Cerebellar cortex (tissue), 1 donor: ENCODE measurements at places on chromosomes 12 and 14.
A peak's percentile ranks its signal among the peaks of the same experiment; 100 is the strongest.

GRCh38 chr12:24246934-24247333, 297.5 kb upstream of the SOX5 start:
- DNase-seq: no peak

DNA sequence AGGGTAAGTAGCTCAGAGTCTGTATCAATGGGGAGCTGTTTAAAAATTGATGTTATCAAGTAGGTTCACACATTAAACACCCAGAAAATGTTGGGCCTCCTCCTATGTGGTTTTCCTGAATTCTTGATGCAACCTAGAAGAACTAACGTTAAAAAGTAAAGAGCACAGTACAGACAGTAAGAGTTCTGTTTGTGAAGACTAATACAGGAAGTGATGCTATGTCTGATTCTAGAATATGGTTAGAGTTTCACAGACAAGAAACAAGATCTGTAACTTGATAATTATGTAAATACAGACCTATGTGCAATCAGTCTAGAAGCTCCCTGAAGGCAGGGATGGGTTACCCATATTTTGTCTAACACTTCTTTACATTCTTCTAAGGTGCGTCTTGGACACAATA, 214.9 kb upstream of the BTG1 start:
- DNase-seq: no peak

GRCh38 chr14:20580242-20580641, 7.6 kb downstream of the RNASE11 start:
- no peak for DNase-seq

GRCh38 chr12:75979181-75979580, 52.4 kb downstream of the PHLDA1 start:
- DNase-seq: no peak

- DNase-seq: no peak
Measured at GRCh38 chr12:101779626-101780025, 40.4 kb upstream of the SYCP3 start.

DNA sequence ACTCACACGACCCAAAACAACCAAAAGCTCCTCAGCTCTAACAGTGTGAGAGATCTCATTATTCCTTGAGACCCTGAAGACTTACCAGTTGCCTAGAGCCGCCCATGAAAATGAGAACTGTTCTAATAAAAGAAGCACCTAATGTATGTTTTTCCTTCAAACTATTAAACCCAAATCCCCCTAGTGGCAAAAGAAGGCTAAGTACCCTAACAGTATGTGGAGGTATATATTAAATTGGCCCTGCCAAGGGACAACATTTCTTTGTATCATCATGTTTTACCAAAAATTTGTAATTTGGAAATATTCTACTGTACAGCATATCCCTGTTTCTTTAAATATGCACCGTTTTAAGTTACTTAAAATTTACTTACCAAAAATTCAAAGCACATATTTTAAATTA, 38.0 kb upstream of the PPFIA2 start:
- DNase-seq: peak; percentile 16

DNA sequence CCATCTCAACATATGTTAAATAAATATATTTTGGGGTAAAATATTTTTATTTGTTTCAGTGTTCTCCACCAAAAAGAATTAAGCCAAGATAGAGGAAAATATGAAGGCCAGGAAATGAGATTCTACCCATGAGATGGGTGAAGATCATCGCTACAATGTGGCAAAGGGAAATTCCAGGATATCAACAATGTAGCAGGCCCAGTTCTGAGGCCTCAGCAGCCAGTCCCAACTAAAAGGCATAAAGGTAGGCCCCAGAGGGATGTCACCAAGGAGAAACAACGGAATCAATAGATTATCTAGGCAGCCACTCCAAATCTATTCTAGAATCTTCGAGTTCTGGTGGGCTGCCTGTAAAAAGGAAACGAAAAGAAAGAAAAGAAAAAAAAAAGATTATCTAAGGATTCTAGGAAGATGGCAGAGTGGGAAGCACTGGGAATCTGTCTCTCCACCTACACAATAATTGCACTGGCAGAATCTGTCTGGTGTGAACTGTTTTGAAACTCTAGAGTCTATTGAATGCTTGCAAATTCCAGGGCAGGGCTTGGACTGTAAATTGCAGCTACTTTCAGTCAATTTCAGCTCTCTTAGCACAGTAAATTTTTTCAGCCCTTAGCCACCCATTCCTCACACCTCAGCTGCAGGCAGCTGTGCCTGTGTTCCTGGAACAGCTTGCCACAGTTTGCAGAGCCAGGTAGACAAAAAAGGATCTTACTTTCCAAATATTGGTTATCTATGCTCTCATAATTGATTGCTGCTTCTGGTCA, 33.1 kb upstream of the MMP19 start:
- DNase-seq: no peak

DNA sequence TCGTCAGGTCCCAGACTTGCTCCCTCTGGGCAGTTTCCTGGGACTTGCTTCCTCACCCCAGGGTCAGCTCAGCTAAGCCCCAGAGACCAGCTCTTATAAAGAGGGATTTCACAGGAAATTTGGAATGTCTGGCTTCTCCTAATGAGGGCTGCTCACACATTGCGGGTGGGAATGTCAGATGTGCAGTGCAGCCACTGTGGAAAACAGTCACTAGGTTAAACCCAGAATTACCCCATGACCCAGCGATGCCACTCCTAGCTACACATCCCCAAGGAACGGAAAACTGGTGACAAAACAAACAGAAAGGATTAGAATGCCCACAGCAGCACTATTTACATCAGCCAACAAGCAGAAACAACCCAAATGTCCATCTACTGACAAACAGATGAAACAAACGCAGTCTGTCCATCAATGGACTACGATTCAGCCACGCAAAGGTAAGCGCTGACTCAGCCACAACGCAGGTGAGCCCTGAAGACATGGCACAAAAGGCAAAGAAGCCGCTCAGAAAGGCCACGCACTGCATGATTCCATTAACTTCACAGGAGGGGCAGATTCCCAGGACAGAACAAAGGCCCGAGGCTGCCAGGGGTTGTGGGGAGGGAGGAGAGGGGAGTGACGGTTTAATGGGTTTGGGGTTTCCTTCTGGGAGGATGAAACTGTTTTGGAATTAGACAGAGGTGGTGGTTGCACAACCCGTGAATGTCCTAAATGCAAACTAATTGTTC, 63.0 kb downstream of the NCOR2 start:
- no peak for DNase-seq

DNA sequence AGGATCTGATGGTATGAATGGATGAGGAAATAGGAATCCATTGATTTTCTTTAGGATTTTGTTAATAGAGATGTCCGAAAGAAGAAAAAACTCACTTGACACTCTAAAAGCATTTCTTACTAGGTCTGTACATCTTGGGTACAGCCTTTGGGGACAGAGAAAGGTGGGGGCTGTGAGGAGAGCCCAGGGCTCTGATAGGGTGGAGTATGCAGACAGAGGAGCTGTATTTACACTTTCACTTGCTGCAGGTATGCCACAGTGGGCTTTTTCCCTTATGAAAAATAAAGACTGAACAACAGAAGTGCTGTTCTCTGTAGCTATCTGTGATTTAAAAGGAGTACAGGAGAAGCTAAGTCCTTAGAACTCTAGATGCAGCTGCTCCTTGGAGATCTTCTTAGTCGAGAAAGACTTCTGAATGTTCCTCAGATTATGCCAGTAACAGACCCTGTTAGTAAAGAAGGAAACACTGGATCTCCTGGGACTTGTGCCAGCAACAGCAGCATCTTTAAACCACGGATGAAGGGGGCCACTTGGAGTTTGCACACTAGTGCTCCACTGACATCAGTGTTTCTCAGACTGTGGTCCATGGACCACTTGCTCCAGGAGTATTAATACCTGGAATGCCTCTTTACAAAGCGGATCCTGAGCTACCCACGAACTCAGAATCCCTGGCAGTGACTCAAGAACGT, 19.4 kb upstream of the RTRAF start:
- DNase-seq: no peak

- no peak for DNase-seq
Measured at GRCh38 chr14:33811721-33812120, 139.2 kb downstream of the EGLN3 start.

DNA sequence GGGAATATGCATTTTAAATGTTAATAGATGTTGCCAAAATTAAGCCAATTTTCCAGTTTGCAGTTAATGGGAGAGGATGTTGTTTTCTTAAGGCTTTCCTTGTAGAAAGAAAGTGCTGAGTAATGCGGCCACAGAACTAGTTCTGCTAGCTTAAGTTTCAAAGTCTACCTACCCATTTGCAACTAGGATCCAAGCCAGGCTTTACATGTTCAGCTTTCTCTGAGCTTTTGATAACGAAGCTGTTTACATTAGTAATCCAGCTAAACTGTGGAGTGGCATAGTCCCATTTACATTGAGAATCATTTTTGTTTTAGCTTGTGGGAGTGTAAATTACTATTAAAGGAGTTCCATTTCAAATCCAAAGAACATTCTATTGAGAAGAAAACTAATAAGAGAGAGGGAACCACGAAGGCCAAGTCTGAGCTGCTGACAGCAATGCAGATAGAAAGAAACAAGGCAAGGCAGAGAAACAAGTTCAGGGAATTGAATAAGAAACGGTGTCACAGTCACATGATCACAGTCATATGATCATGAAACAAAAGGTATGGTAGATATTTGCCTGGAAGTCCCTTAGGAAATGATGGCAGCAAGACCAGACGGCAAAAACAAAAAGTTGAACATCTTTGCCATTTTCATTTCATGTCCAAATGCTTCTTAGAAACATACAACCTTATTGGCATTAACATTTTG, 274.9 kb downstream of the PAWR start:
- DNase-seq: no peak

DNA sequence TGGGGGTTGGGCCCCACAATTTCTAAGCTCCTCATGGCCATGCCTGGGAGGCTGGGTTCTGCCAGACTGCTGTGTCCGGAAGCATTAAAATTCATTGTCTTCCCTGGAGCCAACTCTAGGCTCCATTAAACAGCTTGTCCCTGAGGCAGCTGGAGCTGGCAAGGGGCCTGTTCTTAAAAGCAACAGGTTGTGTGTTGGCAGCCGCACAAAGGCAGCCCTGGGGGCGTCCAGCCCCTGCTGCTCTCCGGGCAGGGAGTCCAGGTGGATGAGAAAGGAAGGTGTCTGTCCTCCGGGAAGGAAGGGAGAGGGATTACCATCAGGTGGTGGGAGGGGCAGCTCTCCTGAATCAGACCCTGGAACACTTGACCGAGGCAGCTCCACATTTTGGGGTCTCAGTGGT, 98.9 kb downstream of the CHST11 start:
- no peak for DNase-seq

GRCh38 chr14:87629788-87630187, 363.2 kb downstream of the GALC start:
- no peak for DNase-seq

- peak; percentile 7 for DNase-seq
Measured at GRCh38 chr12:3704512-3705353, 48.2 kb downstream of the CRACR2A start.

- DNase-seq: no peak
Measured at GRCh38 chr14:69873877-69874780, 5.1 kb upstream of the SMOC1 start.

GRCh38 chr14:70845601-70846000, 36.3 kb upstream of the MAP3K9 start:
- no peak for DNase-seq

DNA sequence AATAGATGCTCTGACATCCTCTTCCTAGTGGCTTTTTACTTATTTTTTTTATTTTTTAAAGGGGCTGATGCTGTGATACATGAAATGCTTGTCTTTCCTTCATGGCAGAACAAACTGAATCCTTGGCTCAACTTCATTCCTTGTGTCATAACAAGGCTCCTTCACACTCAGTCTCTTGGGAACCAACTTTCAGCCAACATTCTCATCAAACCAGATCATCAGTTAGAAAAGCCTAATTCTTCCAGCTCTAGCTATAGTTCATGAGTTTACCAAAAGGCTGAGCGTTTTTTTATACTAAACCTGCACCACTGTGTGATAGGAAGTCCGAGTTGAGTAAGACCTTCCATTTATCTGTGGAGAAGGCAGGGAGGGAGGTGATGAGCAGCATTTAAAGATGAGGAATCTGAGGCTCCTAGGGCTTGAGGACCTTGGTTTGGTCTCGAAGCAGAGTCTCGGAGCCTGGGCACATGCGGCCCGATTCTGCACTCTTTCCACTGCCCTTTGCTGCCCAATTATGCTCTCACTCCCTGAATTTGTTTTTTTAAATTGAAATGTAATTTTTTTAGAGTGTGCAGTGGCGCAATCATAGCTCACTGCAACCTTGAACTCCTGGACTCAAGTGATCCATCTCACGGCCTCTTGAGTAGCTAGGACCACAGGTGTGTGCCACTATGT, 8.2 kb downstream of the GPRC5D start:
- DNase-seq: no peak

- DNase-seq: no peak
Measured at GRCh38 chr14:23442721-23443356, 7.4 kb upstream of the MYH7 start.

GRCh38 chr14:34081576-34082136, 130.8 kb upstream of the EGLN3 start:
- DNase-seq: no peak

DNA sequence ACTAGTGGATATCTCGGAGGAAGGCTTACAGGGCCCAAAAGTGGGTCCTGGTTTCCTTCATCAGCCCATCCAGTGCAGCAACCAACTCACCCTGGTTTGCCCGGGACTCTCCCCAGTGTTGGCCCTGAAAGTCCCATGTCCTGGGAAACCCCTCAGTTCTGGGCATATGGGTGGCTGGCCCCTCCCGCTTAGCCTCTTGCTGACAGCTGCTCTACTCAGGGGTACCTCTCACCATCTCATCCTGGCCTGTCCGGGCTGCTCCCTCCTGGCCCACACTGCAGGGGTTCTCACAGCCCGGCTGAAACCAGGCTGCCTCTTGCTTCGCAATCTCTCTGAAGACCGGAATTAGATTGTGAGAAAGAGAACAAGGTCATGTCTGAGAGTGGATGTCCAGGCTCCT, 48.9 kb upstream of the SLC24A4 start:
- DNase-seq: no peak

DNA sequence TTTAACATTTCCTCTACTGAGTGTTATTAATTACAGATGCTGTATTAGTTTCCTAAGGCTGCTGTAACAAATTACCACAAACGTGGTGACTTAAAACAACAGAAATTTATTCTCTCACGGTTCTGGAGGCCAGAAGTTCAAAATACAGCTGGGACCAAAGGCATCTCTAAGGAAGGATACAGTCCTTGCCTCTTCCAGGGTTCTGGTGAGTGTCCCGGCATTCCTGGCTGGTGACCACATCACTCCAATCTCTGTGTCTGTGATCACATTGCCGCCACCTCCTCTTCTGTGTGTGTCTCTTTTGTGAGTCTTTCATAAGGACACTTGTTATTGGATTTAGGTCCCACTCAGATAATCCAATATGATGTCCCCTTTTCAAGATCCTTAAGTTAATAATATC, 85.1 kb upstream of the CCDC198 start:
- no peak for DNase-seq

- DNase-seq: no peak
Measured at GRCh38 chr12:13735734-13736133, 245.7 kb downstream of the GRIN2B start.

GRCh38 chr14:100304825-100305323, 1.4 kb downstream of the SLC25A29 start:
- DNase-seq: peak; percentile 50

- no peak for DNase-seq
Measured at GRCh38 chr12:119842380-119842779, 34.7 kb downstream of the CIT start.

- no peak for DNase-seq
Measured at GRCh38 chr12:110245369-110245772, 35.7 kb upstream of the ATP2A2 start.

- no peak for DNase-seq
Measured at GRCh38 chr12:57848208-57848607, 1.7 kb upstream of the CTDSP2 start.

GRCh38 chr14:71062581-71063303, 155.5 kb downstream of the PCNX1 start:
- no peak for DNase-seq
